A673 (cell line): ENCODE measurements at places on chromosomes 6 and 20. TPM values are rescaled to one million over a fixed set of nuclear protein-coding genes. Genes with fewer than 3 reads are reported as not detected.

GRCh38 chr20:54011346-54011745 lies 59.0 kb downstream of the BCAS1 start:
- no peak for DNase-seq

MRPL18 gene
- 94.6 and 101 TPM in 2 replicates for total RNA-seq

GRCh38 chr20:23528867-23529431 lies 38.0 kb downstream of the CST8 start:
- DNase-seq: no peak

NT5E gene
- 26.0 and 32.7 TPM in 2 replicates for total RNA-seq

- no peak for DNase-seq
Measured at GRCh38 chr20:57082357-57082945, 184.0 kb downstream of the BMP7 start.

GRCh38 chr20:50309280-50309763 lies 118.7 kb downstream of the CEBPB start:
- DNase-seq: no peak

- no peak for DNase-seq
Measured at GRCh38 chr20:14559612-14560011, 222.2 kb upstream of the FLRT3 start.

SLC22A3 gene
- total RNA-seq: not detected in 2 replicates

- no peak for DNase-seq
Measured at GRCh38 chr20:58596244-58596643, 54.8 kb upstream of the STX16 start.

DNA sequence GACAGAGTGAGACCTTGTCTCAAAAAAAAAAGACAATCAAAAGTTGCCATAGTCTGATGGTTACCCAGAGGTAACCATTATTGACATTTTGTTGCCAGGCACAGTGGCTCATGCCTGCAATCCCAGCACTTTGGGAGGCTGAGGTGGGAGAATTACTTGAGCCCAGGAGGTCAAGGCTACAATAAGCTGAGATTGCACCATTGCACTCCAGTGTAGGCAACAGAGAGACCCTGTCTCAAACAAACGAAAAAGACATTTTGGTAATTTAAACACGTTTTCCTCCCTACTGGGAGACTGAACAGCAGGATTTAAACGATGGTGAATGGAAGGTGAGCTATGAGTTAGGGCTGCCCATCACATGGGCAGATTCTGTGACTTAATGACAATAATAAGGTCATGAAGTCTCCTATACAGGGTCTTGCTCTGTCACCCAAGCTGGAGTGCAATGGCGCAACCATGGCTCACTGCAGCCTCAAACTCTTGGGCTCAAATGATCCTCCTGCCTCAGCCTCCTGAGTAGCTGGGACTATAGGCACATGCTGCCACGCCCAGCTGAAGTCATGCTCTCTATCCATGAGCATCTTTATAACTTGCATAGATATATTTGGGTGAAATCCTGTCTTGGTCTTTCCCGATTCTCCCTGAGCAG lies 4.2 kb upstream of the ASXL1 start:
- no peak for DNase-seq
